SJSA1 (cell line): ENCODE measurements at places on chromosomes 5 and 9.

GRCh38 chr9:136091582-136092352, 3.3 kb downstream of the NACC2 start:
- no peaks in the 10 kb centered on the region for H3K27me3 ChIP-seq
- no peak overlapping the region for H3K4me3 ChIP-seq
- H3K27ac ChIP-seq, result no peak overlapping the region

- H3K27me3 ChIP-seq, result no peaks in the 10 kb centered on the region
- no peaks in the 10 kb centered on the region for H3K4me1 ChIP-seq
- no peaks in the 10 kb centered on the region for H3K36me3 ChIP-seq
Observed at GRCh38 chr9:69089491-69089890, 53.9 kb downstream of the FXN start.

DNA sequence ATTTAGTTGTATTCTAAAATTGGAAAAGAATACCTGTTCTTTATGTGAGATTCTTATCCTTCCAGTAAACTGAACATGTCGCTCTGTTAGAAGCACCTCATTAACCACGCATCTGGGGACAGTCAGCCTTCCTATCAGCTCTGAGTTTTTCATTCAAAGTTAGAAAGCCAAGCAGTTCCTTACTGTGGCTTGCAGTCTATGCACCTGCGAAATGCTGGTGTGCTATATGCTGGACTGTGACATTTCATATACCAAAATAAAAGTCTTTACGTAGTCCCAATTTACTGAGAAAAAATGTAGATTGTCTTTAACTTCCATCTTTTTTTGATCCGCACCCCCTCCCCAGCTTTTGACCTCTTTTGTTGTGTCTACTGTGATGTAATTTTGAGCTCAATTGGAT, 4.3 kb downstream of the ANP32B start:
- no peak overlapping the region for H3K4me3 ChIP-seq
- H3K4me1 ChIP-seq, result peaks cover 33% of the 10 kb centered on the region
- H3K36me3 ChIP-seq, result peaks cover 35% of the 10 kb centered on the region
- no peak overlapping the region for H3K27ac ChIP-seq
- no peak for DNase-seq

- H3K36me3 ChIP-seq, result peaks cover 39% of the 10 kb centered on the region
- H3K4me1 ChIP-seq, result peaks cover 20% of the 10 kb centered on the region
- DNase-seq, result no peak
- H3K4me3 ChIP-seq, result no peak overlapping the region
- H3K27me3 ChIP-seq, result no peaks in the 10 kb centered on the region
Observed at GRCh38 chr5:72234265-72234700, 85.8 kb downstream of the MRPS27 start.
